ENCODE measurements at places on chromosomes 11 and 22. TPM values are rescaled to one million over a fixed set of nuclear protein-coding genes. Genes with fewer than 3 reads are reported as not detected.

GRCh38 chr22:44335903-44336803, 23.4 kb upstream of the SHISAL1 start:
- peaks cover 9% of the 10 kb centered on the region for H3K27me3 ChIP-seq
- no peak overlapping the region for H3K4me3 ChIP-seq
- no peaks in the 10 kb centered on the region for H3K36me3 ChIP-seq
- H3K27ac ChIP-seq: no peak overlapping the region
- no peaks in the 10 kb centered on the region for H3K4me1 ChIP-seq

GRCh38 chr11:122159173-122159721, 43.2 kb upstream of the BLID start:
- no peak for DNase-seq
- no peak overlapping the region for H3K4me3 ChIP-seq
- H3K4me1 ChIP-seq: no peaks in the 10 kb centered on the region
- H3K27ac ChIP-seq: no peak overlapping the region
- no peaks in the 10 kb centered on the region for H3K36me3 ChIP-seq

- no peak for DNase-seq
- H3K4me3 ChIP-seq: no peak overlapping the region
- no peaks in the 10 kb centered on the region for H3K36me3 ChIP-seq
- H3K27me3 ChIP-seq: no peaks in the 10 kb centered on the region
- H3K27ac ChIP-seq: no peak overlapping the region
- peaks cover 9% of the 10 kb centered on the region for H3K4me1 ChIP-seq
Measured at GRCh38 chr11:17148536-17148935, 59.2 kb downstream of the PIK3C2A start.

GRCh38 chr11:107691000-107691750, 20.7 kb downstream of the SLN start:
- no peak overlapping the region for H3K4me3 ChIP-seq
- no peaks in the 10 kb centered on the region for H3K27me3 ChIP-seq
- H3K36me3 ChIP-seq: no peaks in the 10 kb centered on the region
- H3K27ac ChIP-seq: no peak overlapping the region

DNA sequence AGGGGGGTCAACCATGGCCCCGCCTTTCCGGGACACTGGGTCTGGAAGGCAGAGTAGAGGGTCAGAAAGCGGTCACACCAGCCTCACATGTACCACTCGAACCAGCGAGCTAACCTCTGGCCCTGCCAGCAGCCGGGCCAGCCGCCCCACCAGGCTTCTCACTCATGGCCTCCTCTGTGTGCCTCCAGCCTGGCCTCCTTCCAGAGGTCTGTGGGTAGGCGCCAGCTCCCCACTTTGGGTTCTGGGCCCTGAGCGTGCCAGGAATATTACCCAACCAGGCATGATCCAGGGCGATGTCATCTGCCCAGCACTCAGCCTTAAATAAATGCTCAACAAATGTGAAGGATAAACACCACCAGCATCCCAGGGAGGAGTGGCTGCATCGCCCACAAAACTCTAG, 5.8 kb downstream of the SCUBE1 start:
- DNase-seq: no peak
- H3K27me3 ChIP-seq: peaks cover 5% of the 10 kb centered on the region
- H3K36me3 ChIP-seq: no peaks in the 10 kb centered on the region
- H3K4me3 ChIP-seq: no peak overlapping the region

DNA sequence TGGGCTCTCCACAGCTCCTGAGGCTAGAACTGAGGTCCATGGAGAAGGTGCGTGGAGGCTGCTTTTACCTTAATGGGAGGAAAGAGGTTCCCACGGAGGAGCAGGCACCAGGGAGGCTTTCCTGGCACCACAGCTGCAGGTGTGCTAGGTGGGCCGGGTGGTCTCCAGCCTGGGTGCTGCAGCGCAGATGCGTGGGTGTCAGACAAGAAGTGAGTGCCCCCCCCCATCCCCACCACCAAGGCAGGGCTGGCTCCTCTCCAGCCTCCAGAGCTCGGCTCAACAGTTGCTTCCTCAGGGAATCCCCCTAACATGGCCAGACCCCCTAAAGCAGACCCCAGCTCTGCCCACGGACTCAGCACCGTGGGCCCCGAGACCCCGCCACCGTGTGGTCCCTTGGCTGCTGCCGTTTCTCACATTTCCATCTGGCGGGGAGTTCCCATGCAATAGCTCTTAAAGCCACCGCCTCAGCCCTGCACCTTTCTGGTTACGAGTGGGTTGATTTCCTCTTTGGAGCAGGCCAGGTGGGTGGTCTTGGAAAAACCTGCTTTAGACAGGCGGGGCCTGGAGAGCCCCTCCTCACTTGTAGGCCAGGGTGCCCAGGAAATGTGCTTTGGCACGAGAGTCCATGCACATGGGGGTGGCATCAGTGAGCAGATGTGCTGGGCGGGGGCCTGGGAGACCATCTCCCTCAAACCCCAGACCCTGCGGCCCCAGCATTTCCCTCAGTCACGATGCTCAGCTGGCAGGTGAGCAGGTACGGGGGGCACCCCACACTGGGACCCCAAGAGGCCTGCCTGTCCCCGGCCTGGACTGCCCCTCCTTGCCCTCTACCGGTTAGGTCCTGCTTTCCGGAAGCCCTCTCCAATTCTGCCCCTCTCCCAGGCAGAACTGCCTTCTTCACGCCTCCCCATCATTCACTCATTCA, 93.7 kb downstream of the ARHGAP8 start:
- H3K4me1 ChIP-seq: no peaks in the 10 kb centered on the region
- H3K27me3 ChIP-seq: no peaks in the 10 kb centered on the region
- H3K36me3 ChIP-seq: no peaks in the 10 kb centered on the region
- no peak for DNase-seq
- no peak overlapping the region for H3K4me3 ChIP-seq

DNA sequence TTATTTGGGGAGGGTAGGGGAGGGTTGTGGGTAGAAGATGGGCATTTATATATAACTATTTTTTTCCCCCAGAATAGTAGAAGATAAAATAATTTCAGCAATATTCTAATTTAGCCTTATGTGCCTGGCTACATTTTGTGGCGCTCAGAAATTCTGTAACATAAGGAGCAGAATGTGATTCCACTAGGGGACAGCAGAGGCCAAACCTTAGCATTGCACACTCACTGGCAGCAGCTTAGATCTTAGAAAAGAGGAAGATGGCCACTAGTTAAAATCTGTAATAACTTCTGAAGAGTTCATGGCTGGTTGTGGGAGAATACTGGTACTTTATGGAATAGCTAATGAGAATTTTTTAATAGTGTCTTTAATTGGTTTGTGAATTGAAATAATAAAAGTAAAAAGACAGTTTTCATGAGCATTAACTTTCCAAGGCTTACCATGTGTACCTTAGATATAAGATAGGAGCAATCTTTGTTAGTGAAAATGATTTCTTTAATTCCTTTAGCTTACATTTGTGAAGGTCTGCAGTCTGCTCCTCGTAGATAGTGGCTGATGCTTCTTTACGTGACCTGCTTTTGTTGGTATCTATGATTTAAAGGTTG, 33.1 kb downstream of the DDX10 start:
- 0 out of 2 replicates have a peak, but pooled peaks cover 3% of the 10 kb centered on the region for H3K4me1 ChIP-seq
- peak; percentile 49 for DNase-seq
- no peaks in the 10 kb centered on the region for H3K36me3 ChIP-seq
- no peak overlapping the region for H3K4me3 ChIP-seq
- H3K27ac ChIP-seq: no peak overlapping the region
- no peaks in the 10 kb centered on the region for H3K27me3 ChIP-seq

DNA sequence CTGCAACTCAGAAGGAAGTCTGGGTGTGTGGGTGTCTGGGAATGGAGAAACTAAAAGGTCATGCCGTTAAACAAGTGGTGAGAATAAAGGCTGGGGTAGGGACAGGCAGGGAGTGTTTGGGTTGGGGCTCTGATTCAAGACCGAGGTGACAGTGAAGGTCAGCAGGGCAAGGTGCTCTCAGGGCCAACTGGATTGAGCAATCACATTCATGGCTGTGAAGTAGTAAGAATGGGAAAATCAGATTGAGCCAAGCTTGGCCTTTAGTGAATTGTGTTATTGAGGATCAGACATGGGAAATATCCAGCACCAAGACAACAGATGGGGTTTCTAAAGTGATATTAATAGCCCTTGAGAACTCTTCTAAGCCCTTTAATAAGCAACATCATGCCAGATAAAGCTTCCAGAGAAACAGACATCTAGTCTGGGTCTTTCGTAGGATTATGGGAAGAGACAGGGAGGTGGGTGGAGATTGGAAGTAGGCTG, 24.3 kb downstream of the SCN3B start:
- H3K27ac ChIP-seq: no peak overlapping the region
- H3K36me3 ChIP-seq: no peaks in the 10 kb centered on the region
- DNase-seq: no peak
- no peaks in the 10 kb centered on the region for H3K4me1 ChIP-seq
- H3K27me3 ChIP-seq: no peaks in the 10 kb centered on the region
- no peak overlapping the region for H3K4me3 ChIP-seq

GRCh38 chr11:42819126-42819525, 492.7 kb upstream of the API5 start:
- H3K27me3 ChIP-seq: no peaks in the 10 kb centered on the region
- no peak for DNase-seq
- H3K4me1 ChIP-seq: no peaks in the 10 kb centered on the region
- no peaks in the 10 kb centered on the region for H3K36me3 ChIP-seq

DNA sequence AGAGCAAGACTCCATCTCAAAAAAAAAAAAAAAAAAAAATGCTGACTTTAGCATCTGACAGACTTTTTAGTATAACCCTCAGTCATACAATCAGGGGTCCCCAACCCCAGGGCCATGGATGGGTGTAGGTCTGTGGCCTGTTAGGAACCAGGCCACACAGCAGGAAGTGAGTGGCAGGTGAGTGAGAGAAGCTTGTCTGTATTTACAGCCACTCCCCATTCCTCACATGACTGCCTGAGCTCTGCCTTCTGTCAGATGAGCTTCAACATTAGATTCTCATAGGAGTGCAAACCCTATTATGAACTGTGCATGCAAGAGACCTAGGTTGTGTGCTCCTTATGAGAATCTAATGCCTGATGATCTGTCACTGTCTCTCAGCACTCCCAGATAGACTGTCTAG, 3.3 kb downstream of the FAM227A start:
- peaks cover 5% of the 10 kb centered on the region for H3K4me1 ChIP-seq
- H3K4me3 ChIP-seq: no peak overlapping the region
- H3K27ac ChIP-seq: no peak overlapping the region
- no peaks in the 10 kb centered on the region for H3K36me3 ChIP-seq

DNA sequence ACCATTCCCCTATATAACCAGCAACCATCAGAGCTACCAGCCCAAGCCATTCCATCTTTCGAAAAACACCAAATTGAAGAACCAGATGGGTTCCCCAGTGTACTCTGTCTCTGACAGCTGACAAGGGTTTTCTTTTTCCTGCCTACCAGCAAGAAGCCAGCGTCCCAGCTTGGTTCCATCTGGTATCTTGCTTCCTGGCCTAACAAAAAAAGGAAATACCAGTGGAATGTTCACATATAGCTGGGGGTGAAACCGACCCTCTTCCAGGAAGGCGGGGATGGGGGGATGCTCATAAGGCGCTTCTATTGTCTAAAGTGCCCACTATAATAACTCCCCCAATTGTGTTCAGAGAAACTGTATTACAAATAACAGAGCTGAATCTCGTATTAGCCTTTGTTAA, 172.3 kb downstream of the LDLRAD3 start:
- H3K4me1 ChIP-seq: no peaks in the 10 kb centered on the region
- no peak overlapping the region for H3K4me3 ChIP-seq
- no peak overlapping the region for H3K27ac ChIP-seq
- H3K27me3 ChIP-seq: no peaks in the 10 kb centered on the region
- DNase-seq: no peak

DNA sequence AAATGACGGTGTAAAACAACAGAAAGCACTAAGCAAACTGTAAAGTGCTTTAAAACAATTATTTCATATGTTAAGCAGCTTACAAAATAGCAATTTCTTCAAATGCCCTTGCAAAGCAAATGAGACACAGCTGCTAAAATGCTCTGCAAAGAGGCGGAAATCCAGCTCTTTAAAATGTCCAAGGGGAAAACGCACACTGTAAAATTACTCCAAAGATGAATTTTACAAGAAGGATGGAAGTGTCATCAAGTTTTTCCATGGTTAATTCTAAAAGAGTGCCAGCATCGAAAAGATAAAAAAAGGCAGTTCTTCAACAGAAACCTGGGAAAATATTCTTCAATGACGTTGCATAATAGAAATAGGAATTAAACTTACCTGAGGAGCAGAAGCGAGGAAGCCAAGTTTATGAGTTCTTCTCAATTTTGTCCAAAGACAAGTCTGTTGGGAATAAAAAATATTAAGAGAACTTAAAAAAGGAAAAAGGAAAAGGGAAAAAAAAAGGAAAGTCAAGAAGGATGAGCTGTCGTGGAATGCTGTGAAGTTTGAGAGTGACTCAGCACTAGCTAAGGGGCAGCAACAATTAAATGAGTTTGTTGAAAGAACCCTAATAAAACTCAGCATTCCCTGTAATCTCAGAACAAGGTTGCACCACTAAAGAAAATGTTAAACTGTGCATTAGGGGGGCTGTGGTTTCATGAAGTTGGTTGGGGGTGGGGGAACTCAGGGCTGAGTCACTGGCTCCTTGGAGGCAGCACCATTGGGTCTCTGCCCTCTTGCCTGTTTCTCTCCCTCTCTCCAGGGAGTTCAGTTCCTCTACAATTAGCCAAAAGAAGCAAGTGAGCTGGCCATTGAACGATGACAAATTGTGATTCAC, 64.2 kb upstream of the BLID start:
- H3K4me1 ChIP-seq: no peaks in the 10 kb centered on the region
- H3K27me3 ChIP-seq: no peaks in the 10 kb centered on the region
- H3K36me3 ChIP-seq: no peaks in the 10 kb centered on the region
- no peak overlapping the region for H3K4me3 ChIP-seq
- no peak for DNase-seq
- no peak overlapping the region for H3K27ac ChIP-seq

The RAB36 gene
- 1.0 TPM for total RNA-seq

The OR4A16 gene
- not detected for total RNA-seq

The NLRP10 gene
- not detected for total RNA-seq

The OR51B5 gene
- total RNA-seq: 0.18 TPM

The AMOTL1 gene
- 0.41 TPM for total RNA-seq
